Liver (tissue), 10 donors: ENCODE measurements at places on chromosomes 6 and 20. TPM values are rescaled to one million over a fixed set of nuclear protein-coding genes. Genes with fewer than 3 reads are reported as not detected.

- no peak for DNase-seq
These were observed 548.8 kb downstream of the COL12A1 start for GRCh38 chr6:74657011-74657410.

- DNase-seq, result no peak
These were observed 4.0 kb downstream of the VARS1 start for GRCh38 chr6:31791324-31792089.

- no peak for DNase-seq
These were observed 26.8 kb upstream of the SLC17A3 start for GRCh38 chr6:25900843-25901242.

DNA sequence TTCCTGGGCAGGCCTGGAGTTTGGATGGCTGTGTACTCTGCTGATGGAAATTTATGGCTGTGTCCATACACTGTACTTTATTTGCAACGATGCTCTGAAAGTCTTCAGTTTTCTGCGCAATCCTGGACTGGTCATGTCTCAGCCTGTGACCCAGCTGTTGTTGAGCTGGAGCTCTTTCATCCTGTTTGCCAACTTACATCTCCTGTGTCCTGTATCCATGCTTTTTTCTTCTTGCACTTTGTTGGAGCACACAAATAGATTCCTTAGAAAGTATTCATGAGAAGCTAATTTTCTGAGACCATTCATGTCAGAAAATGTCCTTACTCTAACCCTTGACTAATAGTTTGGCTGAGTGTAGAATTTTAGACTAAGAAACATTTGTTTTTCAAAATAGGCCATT is 251.2 kb downstream of the BCKDHB start:
- no peak for DNase-seq

DNA sequence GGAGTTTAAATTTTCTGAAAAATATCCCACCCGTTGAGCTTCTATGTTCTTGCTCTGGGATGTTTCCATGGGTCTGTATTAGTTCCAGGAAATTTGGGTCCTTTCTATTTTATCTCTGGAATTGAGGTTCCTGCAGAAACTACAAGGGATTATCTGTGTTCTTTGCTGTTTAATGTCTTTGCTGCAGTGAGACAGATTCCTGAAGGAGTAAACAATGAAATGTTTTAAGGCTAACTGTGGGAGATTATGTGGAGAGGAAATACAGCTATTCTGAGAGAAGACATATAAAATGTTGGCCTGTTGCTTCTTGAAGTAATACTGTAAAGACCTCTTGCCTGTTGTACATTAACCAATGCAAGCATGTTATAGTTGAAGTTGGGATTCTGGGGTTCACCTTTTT is 43.5 kb downstream of the SAMD5 start:
- no peak for DNase-seq

DNA sequence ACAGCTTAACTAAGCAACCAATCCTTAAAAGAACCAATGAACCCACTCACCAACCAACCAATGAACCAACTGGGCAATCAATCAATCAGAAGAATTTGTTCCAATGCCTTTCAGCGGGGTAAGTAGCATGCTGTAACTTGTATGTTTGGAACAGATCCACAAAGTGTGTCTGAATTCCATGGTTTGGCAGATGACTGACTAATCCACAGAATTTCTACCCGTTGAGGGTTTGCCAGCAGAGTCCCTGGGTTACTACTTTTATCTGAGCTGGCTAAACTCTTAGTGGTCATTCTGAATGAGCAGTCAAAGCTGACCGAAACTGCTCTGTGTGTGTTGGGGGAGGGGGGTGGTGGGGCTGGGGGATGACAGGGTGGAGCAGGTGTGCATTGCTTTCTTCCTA is 125.0 kb upstream of the JAG1 start:
- no peak for DNase-seq

DNA sequence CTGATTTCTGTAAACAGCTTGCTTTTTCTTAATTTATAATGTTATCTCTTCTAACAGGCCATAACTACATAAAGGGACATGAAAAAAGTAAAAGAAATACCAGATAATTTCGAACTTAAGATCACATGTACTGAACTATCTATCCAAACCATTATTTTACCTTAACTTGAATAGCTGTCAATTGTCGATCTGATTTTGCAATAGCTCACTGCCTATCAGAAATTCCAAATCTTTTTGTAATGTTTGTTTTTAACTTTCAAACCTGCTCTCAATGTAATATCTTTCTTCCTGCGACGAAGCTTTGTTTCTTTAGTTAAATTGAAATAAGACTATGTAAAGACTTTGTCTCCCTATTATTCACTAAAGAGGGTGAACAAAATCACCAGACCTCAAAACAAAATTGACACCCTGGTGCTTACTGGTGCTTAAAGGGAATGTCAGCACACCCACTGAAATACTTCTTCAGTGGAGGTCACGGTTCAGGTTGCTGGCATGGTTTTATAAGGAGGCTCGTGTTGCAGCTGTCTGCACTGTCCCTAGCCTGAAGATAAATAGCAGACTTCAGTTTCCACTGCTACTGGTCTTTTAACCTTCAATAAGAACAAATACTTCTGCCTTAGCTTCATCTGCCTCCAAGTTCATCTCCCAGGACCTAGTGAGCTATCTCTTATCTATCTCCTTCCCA is 117.5 kb upstream of the QKI start:
- no peak for DNase-seq

DNA sequence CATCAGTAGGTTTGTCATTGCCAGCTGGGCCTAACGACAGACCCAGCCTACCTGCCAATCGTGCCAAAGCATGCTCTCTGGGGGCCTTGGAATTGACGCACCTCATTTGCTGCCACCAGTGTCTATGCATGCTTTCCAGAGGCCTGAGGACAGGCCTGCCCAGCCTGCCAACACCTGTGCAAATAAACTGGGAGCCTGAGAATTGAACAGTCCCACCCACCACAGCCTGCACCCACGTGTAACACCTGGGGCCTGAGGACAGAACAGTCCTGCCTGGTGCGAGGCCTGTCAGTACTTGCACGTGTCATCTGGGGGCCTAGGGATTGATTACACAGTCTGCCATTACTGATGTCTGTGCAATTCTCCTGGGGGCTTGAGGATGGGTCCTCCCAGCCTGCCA is 6.2 kb upstream of the RNF217 start:
- DNase-seq, result no peak

The DPPA5 gene
- not detected for total RNA-seq

The TFAP2A gene
- 0.08 TPM for total RNA-seq

The MROH8 gene
- total RNA-seq, result 2.0 TPM

The SNAI1 gene
- 0.28 TPM for total RNA-seq

The DEFB132 gene
- total RNA-seq, result 0.08 TPM
